NCI-H345 (cell line): ENCODE measurements at places on chromosomes 12 and 14.
A peak's percentile ranks its signal among the peaks of the same experiment; 100 is the strongest.

DNA sequence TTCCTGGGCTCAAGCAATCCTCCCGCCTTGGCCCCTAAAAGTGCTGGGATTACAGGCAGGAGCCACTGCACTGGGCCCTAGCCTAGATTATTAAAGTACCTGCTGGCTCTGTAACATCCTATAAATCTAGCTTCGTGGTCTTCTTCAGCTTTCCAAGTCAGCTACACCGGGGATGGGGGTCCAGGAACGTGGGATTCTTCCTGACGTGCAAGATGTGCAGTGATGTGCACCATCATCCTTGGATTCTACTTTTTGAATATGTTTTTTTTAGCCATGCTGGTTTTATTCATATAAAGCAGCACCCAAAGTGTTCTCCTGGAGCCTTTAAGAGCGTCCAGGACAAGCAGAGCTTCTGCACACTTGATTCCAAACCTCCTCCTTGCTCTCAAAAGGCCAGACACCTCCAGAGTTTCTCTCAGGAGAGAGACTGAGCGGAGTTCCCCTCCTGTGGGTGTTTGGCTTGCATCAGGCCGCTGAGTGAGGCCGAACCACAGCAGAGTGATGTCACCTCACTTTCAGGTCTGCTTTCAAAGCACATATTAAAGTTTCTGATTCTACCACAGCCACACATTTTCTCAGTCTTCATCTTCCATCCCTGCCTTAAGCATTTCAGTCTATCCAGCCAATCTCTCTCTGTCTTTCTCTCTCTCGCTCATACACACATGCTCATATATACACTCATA, 33.4 kb downstream of the VCPKMT start:
- no peak for DNase-seq

- DNase-seq, result no peak
Measured at GRCh38 chr14:75879031-75879430, 102.8 kb downstream of the TGFB3 start.

DNA sequence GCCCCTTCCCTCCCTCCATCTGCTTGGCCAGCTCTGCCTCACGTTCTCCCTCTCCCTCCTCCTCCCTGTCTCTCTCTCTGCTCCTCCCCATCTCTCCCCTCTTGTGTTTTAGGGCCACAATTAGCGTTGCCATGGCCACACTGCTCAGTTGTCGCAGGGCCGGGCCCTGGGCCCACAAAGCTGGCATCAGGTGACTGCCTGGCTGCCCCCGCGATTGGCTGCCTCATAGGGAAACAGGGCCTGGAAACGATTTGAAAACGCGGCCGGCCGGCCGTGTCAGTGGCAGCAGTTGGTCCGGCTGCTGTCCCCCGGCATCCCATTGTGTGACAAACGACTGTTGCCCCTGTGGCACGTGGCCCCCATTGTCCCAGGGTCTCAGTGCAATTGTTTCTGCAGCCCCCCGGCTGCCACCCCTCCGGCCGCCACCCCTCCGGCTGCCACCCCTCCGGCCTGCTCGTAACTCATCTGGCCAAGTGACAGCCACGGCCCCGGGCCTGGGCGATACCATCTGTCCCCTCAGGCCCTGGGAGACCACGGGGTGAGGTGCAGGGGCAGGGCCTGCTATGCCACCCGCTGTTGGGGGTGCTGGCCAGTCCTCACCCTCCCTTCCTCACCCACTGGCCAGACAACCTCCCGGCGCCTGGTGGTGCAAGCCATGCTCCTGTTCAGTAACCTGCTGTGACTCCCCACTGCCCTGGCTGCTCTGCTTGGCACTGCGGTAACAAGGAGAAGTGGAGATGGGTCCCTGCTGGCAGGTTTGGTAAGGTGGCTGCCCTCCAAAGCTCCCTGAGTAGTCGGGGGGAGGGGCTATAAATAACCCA, 17.4 kb downstream of the FOXN4 start:
- DNase-seq, result peak; percentile 96

- DNase-seq, result no peak
Measured at GRCh38 chr14:33560718-33561431, 390.0 kb downstream of the EGLN3 start.

DNA sequence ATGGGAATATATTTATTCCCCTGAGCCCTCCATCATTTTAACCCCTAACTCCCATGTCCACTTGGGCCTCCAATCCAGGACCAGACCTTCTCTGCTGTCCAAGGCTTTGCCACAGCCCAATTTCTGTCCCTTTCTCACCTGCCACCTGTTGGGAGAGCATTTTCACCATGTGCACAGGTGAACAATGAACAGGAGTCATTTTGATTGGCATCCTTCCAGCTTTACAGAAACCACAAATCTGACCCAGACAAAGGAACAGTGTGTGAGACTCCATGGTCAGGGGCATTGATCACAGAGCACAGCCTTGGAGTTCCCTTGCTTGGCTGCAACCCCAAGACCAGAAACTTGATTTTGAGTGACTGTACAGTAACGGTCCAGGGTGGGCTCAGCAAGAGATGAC, 91.9 kb downstream of the CRACR2A start:
- DNase-seq, result peak; percentile 89

DNA sequence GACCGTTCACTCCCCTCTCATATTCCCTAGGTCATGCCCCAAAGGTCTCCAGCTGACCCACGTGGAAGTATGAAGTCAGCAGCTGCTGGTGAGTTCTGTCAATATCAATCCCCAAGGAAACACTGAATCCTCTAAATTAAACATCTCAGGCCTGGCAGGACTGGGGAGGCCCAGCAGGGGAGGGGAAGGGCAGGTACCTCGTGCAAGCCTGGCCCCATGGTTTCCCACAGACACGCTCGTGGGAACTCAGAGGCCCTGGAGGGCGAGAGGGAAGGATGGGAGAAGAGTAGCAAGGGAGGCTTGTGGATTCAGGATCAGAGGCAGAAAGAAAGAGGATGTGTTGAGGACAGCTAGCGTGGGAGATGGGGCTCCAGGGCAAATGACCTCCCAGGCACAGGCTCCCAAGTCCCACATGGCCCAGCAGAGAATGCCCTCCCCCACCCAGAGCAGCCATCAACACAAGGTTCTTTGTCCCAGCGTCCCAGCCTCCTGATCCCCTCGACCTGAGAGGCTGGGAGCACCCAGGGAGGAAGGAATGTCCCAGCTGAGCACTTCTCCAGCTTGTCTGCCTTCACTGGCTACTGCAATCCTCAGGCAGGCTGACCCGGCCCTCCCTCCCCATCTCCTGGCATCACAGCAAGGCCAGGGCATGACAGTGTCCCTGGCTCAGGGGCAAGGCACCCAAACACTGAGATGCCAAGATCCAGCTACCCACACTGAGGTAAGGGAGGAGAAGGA, 20.1 kb upstream of the RPLP0 start:
- DNase-seq, result no peak

- no peak for DNase-seq
Measured at GRCh38 chr14:70289138-70289537, 70.3 kb downstream of the COX16 start.

GRCh38 chr14:24605435-24606190, 3.9 kb downstream of the GZMH start:
- DNase-seq, result peak; percentile 27

- no peak for DNase-seq
Measured at GRCh38 chr12:127861406-127861805, 405.6 kb upstream of the TMEM132C start.

DNA sequence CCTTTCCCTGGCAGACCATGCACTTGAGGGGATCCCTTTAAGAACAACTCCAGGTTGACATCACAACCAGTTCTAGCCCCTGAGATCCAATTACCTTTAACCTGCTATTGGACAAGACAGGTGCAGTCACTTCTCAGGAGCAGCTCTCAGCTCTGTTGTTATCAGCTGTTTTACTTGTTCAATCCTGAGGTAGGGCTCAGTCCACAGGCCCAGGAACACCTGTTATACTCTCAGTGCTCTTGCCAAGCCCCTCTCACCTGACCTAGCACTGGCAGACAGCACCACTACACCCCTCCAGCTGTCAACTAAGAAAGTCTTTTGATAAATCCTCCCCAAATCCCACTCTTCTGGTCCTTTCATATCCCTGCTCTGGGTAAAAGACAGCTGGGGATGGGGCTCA, 163.9 kb upstream of the TMTC2 start:
- no peak for DNase-seq

- DNase-seq, result no peak
Measured at GRCh38 chr14:52365071-52365470, 51.0 kb downstream of the PTGER2 start.

- no peak for DNase-seq
Measured at GRCh38 chr14:90628825-90629224, 187.4 kb downstream of the TTC7B start.
